T-helper 1 cell (primary cell): ENCODE measurements at places on chromosomes 3 and 15.

- no peak for DNase-seq
Observed at GRCh38 chr15:38085114-38085513, 150.7 kb downstream of the TMCO5A start.

GRCh38 chr15:85795337-85796305 is 896 bp upstream of the KLHL25 start:
- no peak for DNase-seq

GRCh38 chr15:80559320-80559693 is 135.8 kb upstream of the ABHD17C start:
- no peak for DNase-seq

DNA sequence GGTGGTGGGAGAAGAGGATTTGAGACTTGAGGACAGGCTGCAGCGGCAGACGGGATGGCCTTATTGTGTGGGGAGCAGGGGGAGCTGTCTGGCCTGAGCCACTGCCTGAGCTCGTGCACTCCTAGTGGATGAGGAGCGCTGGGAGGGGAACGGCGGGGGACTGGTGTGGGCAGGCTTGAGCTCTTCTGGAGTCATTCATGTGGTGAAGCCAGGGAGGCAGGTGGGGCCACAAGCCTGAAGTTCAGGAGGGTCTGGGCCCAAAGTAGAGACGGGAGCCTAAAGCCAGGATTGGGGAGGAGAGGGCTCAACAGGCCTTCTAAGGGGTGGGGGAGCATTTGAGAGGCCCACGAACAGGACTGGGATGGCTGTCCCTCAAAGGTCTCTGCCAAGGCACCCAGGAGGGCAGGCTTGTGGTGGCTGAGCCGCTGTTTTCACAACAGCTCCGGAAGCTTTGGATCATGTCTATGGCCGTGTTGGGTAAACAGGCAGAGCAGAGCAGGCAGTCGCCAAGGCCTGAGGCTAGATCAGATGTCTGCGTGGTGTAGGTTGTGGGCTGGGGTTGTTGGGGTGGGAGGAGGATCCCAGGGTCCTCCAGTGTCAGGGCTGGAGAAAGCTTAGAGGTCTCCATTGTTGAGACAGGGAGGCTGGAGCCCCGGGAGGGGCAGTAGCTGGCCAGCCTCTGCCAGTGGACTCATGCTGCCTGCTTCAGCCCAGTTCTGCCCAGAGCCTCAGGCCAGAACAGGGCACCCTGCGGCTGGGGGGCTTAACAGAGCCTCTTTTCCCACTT is 8.2 kb downstream of the PRKCD start:
- no peak for DNase-seq

GRCh38 chr3:23754215-23754614 is 51.5 kb upstream of the UBE2E1 start:
- DNase-seq = no peak

GRCh38 chr3:128483657-128484403 is 9.2 kb downstream of the GATA2 start:
- DNase-seq = no peak

DNA sequence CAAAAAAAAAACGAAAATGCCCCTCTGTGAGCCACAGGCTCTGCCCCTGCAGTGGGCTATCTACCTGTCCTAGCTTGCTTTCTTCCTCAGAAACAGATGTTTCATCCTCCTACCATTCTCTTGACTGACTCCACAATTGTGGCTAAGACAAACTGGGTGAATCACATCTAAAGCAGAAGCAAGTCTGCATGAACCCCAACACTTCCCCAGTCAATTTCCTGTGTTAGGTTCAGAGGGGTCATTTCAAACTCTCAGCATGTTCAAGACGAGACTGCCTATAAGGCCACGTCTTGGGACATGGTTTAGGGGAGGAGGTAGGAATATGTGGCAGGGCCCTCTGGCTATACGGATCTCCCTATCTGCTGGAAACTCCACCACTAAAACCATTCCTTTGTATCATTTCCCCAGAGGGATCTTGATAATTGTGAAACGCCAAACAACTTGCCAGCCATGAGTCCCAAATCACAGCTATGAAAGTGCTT is 28.6 kb upstream of the ANKDD1A start:
- DNase-seq = no peak

GRCh38 chr15:93265111-93265556 is 176.1 kb upstream of the RGMA start:
- no peak for DNase-seq

GRCh38 chr15:73305331-73306211 is 63.2 kb downstream of the HCN4 start:
- DNase-seq = no peak

- DNase-seq = no peak
Observed at GRCh38 chr15:36831904-36832287, 252.5 kb downstream of the CDIN1 start.

DNA sequence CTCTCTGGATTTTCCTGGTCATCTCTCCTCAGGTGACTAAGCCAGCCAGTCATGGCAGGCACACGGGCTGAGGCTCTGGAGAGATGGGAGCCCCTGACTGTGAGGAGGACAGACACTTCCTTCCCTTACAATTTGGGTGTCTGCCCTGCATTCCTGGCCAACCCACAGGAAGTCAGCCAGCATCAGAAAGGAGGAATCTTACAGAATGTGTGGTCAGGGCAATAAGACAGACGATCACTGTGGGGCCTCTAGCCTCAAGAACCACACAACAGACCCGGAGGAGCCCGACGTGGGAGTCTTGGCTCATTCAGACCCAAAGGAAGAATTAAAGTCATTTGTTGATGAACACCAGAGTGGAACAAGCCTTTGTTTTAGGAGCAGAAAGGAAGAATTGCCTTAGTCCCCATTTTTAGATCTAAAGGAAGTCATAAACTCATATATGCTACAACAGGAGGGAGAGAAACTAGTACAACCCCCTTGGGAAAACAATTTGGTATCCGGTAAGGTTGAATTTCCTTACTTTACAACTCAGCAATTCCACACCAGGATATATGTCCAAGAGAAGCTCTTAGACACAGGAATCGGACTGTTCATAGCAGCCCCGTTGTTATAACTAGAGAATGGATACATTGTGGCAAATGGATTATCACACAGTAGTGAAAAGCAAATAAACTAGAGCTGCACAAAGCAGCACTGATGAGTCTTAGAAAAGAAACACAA is 62.2 kb downstream of the ABTB1 start:
- DNase-seq = no peak

DNA sequence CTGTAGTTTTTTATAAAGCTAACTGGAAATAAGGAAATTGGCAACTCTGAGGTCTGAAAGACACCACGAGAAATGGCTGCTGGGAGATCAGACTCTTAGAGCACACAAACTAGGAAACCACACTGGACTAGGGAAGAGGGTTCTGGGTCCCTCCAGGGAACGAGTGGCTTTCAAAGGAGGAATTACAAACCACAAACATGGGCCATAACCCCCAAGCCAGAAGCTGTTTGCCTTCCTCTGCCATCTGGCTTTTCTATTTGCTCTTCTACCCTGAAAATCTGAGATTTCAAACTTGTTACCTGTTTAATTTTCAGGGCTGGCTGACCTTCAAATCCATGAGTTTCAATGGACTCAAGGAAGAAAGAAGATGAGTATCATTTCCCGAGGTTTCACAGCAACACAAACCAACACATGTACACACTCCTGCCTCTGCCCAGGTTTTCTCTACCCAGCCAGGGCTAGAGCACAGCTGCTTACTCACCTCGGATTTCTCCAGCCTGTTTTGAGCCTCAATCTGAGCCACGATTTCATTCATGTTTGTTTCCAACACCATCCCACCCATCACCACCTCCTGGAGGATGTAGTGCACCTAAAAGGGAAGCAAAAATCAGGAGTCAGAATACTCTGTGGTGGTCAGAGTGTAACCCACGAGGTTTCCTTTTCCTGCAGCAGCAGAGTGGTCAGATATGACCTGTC is 22.6 kb upstream of the ANPEP start:
- no peak for DNase-seq

- DNase-seq = no peak
Observed at GRCh38 chr3:191372122-191372521, 41.8 kb upstream of the UTS2B start.

GRCh38 chr3:64158334-64158733 is 66.9 kb downstream of the PRICKLE2 start:
- DNase-seq = no peak
